ENCODE measurements at places on chromosomes 13 and 19.
A peak's percentile ranks its signal among the peaks of the same experiment; 100 is the strongest.

DNA sequence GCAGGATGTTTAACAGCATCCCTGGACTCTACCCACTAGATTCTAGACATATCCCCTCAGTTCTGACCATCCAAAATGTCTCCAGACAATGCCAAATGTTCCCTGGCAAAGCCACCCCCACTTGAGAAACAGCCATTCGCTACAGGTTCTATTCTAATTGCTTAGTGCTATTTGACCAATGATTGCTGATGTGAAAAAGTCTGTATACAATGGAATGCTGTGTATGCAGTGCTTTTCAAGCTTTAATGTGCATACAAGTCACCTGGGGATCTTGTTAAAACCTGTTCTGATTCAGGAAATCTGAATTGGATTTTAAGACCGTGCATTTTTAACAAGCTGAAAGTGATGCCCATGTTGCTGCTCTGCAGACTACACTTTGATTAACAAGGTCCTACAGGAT is 331.8 kb upstream of the KLF12 start:
- DNase-seq, result no peak

DNA sequence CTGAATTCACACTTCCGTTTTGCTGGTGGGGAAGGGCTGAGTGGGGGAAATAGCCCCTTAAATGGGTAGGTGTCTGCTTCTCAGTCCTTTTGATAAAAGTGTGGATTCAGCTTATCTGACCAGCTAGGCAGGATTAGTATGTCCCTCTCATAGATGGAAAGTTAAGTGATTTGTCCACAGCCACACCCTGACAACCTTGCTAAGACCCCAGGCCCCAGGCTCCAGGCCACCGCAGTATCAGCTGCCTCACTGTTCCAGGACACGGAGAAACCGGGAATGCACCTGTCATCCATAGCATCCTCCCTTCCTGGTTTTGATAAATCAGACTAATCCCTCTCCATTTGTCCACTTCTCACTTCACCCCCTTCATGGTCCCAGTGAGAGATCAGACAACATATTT is 197.7 kb downstream of the USP12 start:
- no peak for DNase-seq

- no peak for DNase-seq
Measured at GRCh38 chr13:23703246-23703860, 133.1 kb downstream of the TNFRSF19 start.

DNA sequence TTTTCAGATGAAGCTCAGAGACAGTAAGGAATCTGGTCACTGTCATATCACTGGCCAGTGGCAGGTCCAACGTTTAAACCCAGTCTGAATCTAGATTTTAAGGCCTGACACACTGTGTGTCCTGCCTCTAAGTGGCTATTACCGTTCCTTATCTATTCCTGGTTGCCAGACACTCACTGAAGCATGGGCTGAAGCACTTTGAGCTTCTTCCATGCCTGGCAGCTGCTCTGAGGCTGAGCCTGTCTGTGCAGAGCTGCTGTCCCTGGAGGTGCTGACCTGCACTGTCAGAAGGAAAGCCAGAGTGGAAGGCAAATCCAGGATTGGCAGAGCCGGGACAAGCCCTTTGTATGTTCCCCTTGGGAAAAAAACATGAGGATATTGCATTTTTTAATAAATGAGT is 109.2 kb upstream of the SLC7A1 start:
- DNase-seq, result no peak

DNA sequence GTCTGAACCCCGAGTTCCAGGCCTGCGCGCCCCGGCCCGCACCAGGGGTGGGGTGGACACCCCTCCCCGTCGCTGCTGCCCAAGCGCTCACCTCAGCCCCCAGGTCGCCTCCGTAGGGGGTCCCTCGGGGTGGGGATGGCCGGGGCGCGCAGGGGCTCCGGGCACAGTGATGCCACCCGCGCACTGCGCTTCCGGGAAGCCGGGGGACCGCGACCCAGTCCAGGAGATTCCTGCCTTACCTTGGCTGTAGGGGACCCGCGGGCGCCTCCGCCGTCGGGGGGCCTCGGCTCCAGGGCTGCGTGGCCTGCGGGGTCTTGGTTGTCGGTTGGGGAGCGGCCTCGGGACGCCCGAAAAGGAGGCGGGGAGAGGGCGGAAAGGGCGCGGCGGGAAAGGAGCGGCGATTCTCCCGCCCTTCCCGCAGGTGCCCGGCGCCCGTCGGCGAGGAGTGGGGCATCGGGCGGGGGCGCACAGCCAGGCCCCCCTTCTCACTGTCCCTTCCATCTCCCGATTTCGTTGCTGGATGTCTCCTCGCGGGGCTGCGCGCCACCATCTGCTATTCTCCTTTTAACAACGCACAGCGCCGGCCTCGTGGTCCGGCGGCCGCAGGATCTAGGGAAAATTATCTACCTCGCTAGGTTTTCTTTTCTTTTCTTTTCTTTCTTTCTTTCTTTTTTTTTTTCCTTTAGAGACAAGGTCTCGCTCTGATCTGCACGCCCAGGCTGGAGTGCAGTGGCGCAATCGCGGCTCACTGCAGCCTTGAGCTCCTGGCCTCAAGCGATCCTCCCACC is at the start of gene KEAP1:
Gene KEAP1, minus strand, starts transcription at position 355 of the 788 bp plus-strand sequence. CDS start 3,323 bp downstream, outside the sequence.
- no peak for DNase-seq

GRCh38 chr13:29578300-29579085 is 17.0 kb downstream of the SLC7A1 start:
- DNase-seq, result no peak

DNA sequence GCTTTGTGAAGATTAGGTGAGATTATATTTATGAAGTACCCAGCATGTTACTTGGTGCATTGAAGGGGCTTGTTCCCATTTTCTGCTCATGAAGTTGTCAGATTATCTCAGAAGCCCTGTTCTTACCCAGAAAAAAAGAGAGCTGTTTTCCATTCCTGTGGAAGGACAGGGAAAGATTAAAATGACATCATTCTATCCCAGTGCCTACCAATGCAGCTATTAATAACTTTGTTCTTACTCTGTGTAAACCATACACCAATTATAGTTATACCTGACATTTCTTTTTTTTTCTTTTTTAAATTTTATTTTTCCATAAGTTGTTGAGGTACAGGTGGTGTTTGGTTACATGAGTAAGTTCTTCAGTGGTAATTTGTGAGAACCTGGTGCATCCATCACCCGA is 18.6 kb downstream of the ZNF507 start:
- no peak for DNase-seq

DNA sequence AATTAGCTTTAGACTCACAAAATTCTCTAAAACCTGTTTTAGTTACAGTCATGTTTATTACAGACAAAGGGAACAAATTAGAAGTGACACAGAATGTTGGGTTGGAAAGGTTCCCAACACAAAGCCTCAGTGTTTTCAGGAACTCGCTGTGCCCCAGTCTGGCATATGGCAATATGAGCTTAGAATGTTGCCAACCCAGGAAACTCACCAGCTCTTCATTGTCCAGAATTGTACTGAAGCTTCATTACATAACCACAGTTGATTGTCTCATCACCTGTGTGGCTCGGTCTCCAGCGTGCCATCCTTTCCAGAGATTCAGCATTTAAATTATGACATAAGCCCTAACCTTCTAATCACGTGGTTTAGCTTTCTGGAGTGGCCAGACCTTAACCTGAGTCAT is 19.1 kb downstream of the ZNF264 start:
- no peak for DNase-seq

DNA sequence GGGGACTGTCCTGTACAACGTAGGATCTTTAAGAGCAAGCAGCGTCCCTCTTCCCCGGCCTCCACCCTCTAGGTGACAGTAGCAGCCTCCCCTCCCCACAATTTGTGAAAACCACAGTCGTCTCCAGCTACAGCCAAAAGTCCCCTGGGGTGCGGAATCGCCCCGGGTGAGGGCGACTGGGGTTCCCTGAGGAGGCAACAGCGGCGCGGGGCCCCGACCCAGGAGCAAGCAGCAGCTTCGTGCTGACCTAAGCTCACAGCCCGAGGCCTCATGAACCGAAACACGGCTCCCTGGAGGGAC is 322 bp downstream of the ZNF558 start:
- DNase-seq, result no peak

GRCh38 chr13:40635315-40635995 is 31.0 kb downstream of the FOXO1 start:
- DNase-seq, result no peak

DNA sequence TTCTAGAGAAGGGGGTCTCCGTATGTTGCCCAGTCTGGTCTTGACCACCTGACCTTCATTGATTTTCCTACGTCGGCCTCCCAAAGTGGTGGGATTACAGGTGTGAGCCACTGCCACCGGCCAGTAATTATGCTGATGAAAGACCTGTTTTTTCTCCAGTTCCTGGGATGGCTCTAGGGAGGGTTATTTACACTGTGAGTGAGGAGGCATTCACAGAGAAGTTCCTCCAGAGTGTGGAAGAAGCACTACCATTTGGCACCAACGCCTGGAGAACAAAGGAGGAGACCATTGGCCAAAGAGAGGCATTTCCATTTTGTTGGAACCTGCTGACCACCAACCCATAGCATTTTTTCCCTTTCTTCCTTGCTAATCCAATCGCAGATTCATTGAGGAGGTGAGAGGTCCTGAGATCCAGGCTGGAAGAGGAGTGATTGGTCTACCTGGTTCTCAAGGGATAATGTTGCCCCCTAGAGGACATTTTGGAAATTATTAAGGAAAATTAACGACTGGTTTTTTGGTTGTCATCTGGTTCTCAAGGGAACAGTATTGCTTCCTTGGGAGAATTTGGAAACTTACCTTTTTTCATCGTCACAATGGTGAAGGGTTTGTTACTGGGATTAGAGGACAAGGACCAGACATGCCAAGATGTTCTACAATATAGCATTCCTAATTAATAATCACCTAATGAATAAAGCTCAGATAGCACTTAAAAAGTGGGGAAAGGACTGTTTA is 5.5 kb upstream of the SAE1 start:
- no peak for DNase-seq

GRCh38 chr13:66659701-66660467 is 570.3 kb downstream of the PCDH9 start:
- no peak for DNase-seq

DNA sequence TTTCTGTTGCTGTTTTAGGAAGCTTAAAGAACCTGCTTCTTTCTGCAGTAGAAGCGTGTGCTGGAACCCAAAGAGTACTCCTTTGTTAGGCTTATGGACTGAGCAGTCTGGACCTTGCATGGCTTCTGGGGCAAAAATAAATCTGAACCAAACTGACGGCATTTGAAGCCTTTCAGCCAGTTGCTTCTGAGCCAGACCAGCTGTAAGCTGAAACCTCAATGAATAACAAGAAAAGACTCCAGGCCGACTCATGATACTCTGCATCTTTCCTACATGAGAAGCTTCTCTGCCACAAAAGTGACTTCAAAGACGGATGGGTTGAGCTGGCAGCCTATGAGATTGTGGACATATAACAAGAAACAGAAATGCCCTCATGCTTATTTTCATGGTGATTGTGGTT is 103.1 kb downstream of the TNFRSF19 start:
- DNase-seq, result peak; percentile 92

- no peak for DNase-seq
Measured at GRCh38 chr13:30362869-30363268, 55.5 kb upstream of the KATNAL1 start.

DNA sequence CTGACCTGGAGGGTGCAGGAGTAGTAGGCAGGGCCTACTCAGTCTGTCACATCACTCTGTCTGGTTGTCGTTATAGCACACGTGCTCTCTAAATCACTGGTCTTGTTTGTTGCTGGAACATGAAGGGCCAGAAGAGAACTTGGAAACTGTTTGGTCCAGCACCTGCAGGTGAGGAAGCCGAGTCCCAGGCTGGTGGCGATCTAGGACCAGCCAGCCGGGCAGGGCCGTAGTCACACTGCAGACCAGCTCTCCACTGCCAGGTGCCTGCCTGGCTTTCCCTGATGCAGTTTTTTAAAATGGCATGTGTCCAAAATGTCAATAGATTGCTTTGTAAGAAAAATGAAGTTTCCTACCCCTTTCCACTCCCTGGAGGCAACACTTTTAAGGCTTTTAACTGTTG is 53.7 kb downstream of the GGACT start:
- no peak for DNase-seq

DNA sequence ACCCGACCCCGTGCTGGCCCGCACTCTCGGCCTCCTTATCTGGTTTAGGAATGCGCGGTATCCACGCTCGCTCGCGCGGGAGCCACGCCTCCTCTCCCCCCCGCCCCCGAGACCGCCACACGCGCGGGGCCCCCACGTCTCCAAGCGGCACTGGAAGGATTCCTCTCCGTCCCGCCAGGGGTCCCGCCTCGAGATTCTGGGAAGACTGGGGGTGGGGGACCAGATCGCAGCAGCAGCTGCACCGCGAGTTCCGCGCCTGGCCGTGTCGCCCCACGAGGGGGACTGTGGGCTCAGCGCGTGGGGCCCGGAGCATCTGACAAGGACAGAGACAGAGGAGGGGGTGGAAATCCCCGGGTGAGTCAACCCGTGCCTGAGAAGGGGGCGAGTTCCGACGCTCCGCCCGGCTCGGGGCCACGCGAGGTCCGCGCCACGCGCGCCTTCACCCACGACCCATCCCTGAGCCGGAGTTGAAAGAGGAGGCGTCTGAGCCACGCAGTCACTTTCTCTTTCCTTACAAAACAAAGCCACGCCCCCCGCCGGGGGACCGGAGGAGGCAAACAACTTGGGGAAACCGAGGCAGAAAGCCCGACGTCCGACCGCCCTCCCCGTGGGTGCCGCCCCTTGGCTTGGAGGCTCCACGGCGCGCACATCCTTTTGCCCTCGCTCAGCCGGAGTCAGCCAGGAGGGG is 814 bp downstream of the S1PR2 start:
- DNase-seq, result no peak

DNA sequence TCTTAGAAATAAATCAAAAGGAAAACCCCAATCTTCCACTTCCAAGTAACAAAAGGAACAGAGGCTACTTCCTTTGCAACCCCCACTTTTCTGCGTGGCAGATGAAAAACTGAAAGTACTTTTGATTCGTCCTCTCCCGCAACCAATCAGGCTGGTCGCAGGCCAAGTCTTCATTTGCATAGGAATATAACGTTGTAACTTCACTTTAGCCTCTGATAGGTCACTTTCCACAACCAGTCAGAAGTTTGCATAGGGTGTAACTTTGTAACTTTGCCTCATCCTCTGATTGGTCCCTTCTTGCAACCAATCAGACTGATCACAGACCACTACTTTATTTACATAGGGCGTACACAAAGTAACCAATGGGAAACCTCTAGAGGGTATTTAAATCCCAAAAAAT is 37.2 kb downstream of the TGDS start:
- DNase-seq, result no peak

- DNase-seq, result no peak
Measured at GRCh38 chr19:21439201-21439751, 42.3 kb downstream of the ZNF493 start.

GRCh38 chr19:37251308-37252229 is 33.6 kb downstream of the ZNF383 start:
- peak; percentile 89 for DNase-seq

DNA sequence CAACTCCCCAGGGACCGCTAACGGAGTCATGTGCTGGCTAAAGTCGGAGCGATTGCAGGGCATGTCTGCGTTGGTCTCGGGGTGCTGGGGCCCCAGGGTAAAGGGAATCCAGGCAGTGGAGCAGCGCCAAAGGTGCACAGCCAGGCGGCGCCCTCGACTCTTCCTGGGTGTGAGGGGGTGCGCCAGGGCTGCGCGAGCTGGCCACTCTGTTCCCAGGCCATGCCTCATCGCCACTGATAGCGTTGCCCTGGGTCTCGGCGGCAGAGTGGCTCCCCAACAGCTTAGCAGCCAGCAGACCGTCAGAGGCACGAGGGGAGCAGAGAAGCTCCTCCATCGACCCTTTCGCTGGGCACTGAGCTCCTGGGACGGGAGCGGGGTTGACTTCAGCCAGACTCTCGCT is 152.7 kb downstream of the B3GLCT start:
- DNase-seq, result no peak

Measured in AG04449 (cell line).